ENCODE measurements at places on chromosomes 6 and 20. TPM values are rescaled to one million over a fixed set of nuclear protein-coding genes. Genes with fewer than 3 reads are reported as not detected.

LY6G6F gene
- not detected for total RNA-seq

BMP6 gene
- total RNA-seq = 13.7 TPM

BANF2 gene
- not detected for total RNA-seq

CCN6 gene
- total RNA-seq = not detected

KCNS1 gene
- total RNA-seq = 2.0 TPM

SMIM13 gene
- total RNA-seq = 14.7 TPM

PTPRT gene
- 13.8 TPM for total RNA-seq

ZGPAT gene
- 32.9 TPM for total RNA-seq

CTAGE9 gene
- total RNA-seq = not detected

EEF1A2 gene
- total RNA-seq = 1.9 TPM

ADGB gene
- total RNA-seq = 9.6 TPM

ARFRP1 gene
- 56.0 TPM for total RNA-seq

- H3K4me3 ChIP-seq = no peak overlapping the region
- no peaks in the 10 kb centered on the region for H3K36me3 ChIP-seq
- no peaks in the 10 kb centered on the region for H3K27me3 ChIP-seq
- H3K4me1 ChIP-seq = no peaks in the 10 kb centered on the region
- H3K27ac ChIP-seq = no peak overlapping the region
These were observed 334.9 kb upstream of the ID4 start for GRCh38 chr6:19502301-19502700.

GRCh38 chr6:75922226-75922625 is 150.2 kb downstream of the IMPG1 start:
- no peaks in the 10 kb centered on the region for H3K27me3 ChIP-seq
- H3K4me3 ChIP-seq = no peak overlapping the region
- DNase-seq = no peak
- peaks cover 4% of the 10 kb centered on the region for H3K36me3 ChIP-seq
- H3K27ac ChIP-seq = no peak overlapping the region
- no peaks in the 10 kb centered on the region for H3K4me1 ChIP-seq

DNA sequence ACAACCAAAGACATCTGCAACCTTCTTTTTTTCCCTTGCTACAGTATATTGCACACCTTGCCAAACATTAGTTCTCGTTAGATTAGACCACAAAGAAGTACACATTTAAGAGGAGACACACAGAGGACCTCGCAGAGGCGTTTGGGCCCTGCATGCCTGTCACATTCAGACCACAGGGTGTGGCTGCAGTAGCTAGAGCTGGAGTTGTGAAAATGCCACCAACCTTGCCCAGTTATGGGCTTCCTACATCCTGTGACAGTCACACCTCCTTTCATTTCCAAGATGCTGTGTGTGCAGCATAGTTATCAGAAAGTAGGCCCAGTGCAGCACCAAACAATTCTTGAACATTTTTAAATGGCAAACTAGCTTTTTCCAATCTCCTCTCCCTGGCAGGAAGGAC is 2.4 kb downstream of the SYNE1 start:
- no peak overlapping the region for H3K27ac ChIP-seq
- no peaks in the 10 kb centered on the region for H3K4me1 ChIP-seq
- peaks cover 13% of the 10 kb centered on the region for H3K27me3 ChIP-seq
- no peaks in the 10 kb centered on the region for H3K36me3 ChIP-seq
- DNase-seq = no peak

GRCh38 chr20:51034988-51035656 is 12.2 kb upstream of the KCNG1 start:
- H3K27me3 ChIP-seq = no peaks in the 10 kb centered on the region
- no peaks in the 10 kb centered on the region for H3K36me3 ChIP-seq
- no peak overlapping the region for H3K27ac ChIP-seq
- H3K4me3 ChIP-seq = no peak overlapping the region
- H3K4me1 ChIP-seq = no peaks in the 10 kb centered on the region

DNA sequence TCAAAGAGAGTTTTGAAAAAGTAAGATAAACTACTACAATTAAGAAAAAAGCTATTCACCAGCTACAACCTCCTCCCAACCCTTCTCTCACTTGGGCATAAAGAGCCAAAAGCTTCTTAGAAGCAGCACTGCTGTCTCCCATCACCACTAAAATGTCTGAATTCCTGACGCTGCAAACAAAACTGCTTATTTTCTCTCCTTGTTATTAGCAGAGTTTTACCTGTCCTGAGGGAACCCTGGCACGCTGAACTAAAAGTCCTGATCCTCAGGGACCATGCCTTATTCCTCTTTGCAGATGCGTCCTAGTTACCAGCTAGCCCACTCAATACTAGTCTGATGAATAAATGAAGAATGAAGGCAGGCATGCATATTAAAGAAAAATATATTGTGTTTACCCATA is 1.1 kb downstream of the HACE1 start:
- no peak for DNase-seq
- no peaks in the 10 kb centered on the region for H3K27me3 ChIP-seq
- H3K4me1 ChIP-seq = no peaks in the 10 kb centered on the region
- H3K27ac ChIP-seq = no peak overlapping the region
- no peaks in the 10 kb centered on the region for H3K36me3 ChIP-seq

- H3K36me3 ChIP-seq = no peaks in the 10 kb centered on the region
- no peaks in the 10 kb centered on the region for H3K27me3 ChIP-seq
- no peak for DNase-seq
These were observed 291.9 kb upstream of the SGK1 start for GRCh38 chr6:134609716-134610261.

- no peak overlapping the region for H3K4me3 ChIP-seq
- no peaks in the 10 kb centered on the region for H3K27me3 ChIP-seq
- DNase-seq = no peak
- peaks cover 30% of the 10 kb centered on the region for H3K36me3 ChIP-seq
- H3K4me1 ChIP-seq = no peaks in the 10 kb centered on the region
- H3K27ac ChIP-seq = no peak overlapping the region
These were observed 21.0 kb downstream of the RMND1 start for GRCh38 chr6:151430886-151431285.

DNA sequence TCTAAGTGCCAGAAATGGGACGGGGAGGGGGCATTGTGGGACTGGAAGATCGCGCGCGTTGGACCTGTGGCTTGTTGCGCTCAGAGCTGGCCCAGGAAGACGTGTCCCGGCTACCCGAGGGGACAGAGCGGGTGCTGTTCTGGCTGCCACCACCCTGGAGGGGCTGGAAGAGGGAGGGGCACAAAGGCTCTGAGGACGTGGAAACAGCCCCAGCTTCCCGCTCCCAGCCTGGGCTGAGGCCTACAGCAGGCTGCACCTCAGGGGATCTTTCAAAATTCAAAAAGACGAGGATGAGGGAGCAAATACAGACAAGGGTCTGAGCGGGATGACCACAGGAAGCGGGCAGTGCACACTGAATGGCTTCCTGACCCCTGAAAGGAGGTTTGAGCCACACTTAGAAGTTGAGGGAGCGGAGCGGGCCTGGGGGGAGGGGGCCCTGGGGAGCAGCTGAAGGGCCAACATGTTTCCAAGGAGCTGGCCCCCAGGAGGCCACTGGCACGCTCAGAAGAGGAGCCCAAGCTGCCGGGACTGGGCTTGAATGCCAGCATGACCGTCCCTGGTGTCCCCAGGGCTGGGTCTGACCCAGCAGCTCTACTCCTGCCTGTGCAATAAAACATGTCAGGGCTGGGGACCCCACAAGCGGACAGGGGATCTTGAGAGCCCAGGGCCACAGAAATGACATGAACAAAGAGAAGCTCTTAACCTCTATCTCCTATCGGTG is 1.3 kb downstream of the OXT start:
- H3K4me3 ChIP-seq = peak overlapping the region; percentile 30
- no peaks in the 10 kb centered on the region for H3K27me3 ChIP-seq
- no peak for DNase-seq
- H3K27ac ChIP-seq = no peak overlapping the region
- H3K4me1 ChIP-seq = no peaks in the 10 kb centered on the region

DNA sequence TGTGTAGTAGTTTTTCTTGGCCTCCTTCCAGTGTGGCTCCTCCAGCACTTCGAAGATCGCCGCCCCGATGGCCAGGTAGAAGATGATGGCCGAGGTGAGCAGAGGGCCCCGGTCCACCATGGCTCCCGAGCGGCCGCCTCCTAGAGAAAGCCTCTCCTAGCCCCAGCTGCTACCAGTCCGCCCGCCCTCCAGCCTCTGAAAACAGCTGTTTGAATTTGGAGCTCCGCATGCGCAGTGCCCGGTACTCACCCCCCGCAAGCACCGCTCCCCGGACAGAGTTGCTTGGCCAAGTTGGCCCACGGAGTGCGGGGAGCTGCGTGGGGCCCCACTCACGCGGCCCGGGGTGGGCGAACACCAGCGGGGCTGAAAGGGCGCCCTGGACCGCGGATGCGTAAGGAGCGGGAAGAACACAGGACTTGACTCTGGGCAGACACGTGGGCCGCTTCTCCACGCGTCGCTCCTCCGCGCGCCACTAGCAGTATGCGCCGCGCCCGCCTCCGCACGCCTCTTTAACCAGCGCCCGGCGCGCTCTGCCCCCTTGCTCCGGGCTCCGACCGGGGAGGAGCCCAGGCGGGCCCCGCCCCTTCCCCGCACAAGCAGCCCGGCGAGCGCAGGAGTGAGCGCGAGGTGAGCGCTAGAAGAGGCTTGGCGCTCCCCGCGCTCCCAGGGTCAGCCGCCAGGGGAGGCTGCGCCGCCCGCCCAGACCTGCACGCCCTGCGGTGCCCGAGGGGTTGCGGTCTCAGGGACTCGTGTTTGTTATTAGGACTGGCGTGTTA is at the start of gene KCNK5:
KCNK5 (minus strand) TSS at position 484 of the 776 bp plus-strand sequence; CDS start at position 120, 364 bp downstream.
- H3K27ac ChIP-seq = no peak within 1 kb of the TSS
- peaks cover 39% of the 10 kb centered on the region for H3K4me1 ChIP-seq
- H3K27me3 ChIP-seq = no peaks in the 10 kb centered on the region
- peak; percentile 90 for DNase-seq
- H3K36me3 ChIP-seq = no peaks in the 10 kb centered on the region

DNA sequence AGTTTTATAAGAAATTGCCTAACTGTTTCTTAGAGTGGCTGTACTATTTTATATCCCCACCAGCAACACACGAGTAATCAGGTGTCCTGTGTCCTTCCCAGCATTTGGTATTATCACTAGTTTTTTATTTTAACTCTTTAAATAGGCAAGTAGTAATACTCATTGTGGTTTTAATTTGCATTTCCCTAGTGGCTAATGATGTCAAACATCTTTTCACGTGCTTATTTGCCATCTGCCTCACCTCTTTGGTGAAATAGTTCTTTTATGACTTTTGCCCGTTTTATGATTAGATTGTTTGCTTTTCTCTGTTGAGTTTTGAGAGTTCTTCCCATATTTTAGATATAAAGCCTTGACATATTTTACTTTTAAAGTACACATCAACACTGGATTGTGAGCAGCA is 57.8 kb downstream of the GCLC start:
- H3K4me1 ChIP-seq = no peaks in the 10 kb centered on the region
- H3K27ac ChIP-seq = no peak overlapping the region
- no peaks in the 10 kb centered on the region for H3K36me3 ChIP-seq
- H3K27me3 ChIP-seq = no peaks in the 10 kb centered on the region
- no peak overlapping the region for H3K4me3 ChIP-seq

- H3K27me3 ChIP-seq = no peaks in the 10 kb centered on the region
- no peaks in the 10 kb centered on the region for H3K36me3 ChIP-seq
- H3K4me1 ChIP-seq = no peaks in the 10 kb centered on the region
- H3K27ac ChIP-seq = no peak overlapping the region
These were observed 416.1 kb downstream of the TBC1D32 start for GRCh38 chr6:120918137-120918536.

DNA sequence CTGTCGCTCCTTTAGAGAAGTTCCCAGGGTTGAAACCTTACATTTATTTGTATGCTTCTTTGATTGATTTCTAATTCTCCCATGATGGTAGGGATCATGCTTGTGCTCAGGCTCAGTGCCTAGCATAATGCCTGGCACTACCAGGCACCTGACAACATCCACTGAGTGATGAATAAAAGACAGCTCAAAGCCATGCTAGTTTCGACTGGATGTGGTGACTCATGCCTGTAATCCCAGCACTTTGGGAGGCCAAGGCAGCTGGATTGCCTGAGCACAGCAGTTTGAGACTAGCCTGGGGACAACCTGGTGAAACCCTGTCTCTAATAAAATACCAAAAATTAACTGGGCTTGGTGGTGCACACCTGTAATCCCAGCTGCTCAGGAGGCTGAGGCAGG is 11.6 kb upstream of the CD164 start:
- H3K4me1 ChIP-seq = peaks cover 3% of the 10 kb centered on the region
- H3K27ac ChIP-seq = no peak overlapping the region
- no peak for DNase-seq
- no peaks in the 10 kb centered on the region for H3K36me3 ChIP-seq
- no peaks in the 10 kb centered on the region for H3K27me3 ChIP-seq

DNA sequence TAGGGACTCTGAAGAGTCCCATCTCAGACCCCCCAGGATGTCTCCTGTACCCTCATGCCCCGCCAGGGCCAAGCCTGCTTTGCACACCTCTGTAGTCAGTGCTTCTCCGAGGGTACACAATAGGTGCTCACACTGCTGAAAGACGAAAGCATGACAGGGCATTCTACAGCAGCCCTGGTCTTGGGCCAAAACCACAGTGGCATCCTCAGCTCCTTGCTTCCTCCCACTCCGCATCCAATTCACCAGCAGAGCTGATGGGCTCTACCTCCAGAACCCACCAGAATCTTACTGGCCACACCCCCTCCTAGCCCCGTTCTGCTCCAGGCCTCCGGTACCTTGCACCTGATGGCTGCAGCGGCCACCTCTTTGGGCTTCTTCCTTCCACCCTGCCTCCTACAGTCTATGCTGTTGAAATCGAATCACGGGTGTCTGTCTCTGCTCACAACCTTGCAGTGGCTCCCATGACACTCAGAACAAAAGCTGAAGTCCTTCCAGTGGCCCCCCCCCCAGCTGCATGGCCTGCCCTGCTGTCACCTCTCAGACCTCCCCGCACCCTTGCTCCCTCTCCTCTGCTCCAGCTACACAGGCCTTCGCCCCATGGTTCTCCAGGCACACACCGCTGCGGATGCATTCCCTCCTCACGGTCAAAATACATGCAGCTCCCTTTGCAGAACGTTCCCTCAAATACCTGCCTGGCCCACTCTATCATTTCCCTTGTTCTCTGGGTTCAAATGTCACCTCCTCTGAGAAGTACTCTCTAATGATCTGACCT is 1.2 kb downstream of the ANGPT4 start:
- peaks cover 13% of the 10 kb centered on the region for H3K4me1 ChIP-seq
- H3K27me3 ChIP-seq = peaks cover 2% of the 10 kb centered on the region
- DNase-seq = no peak
- H3K4me3 ChIP-seq = no peak overlapping the region

GRCh38 chr6:155093430-155093829 is 98.3 kb downstream of the TIAM2 start:
- no peak overlapping the region for H3K27ac ChIP-seq
- no peak for DNase-seq
- H3K4me3 ChIP-seq = no peak overlapping the region
- H3K36me3 ChIP-seq = no peaks in the 10 kb centered on the region
- H3K4me1 ChIP-seq = no peaks in the 10 kb centered on the region

GRCh38 chr6:168416531-168416930 is 24.5 kb upstream of the SMOC2 start:
- peaks cover 36% of the 10 kb centered on the region for H3K4me1 ChIP-seq
- DNase-seq = no peak
- H3K36me3 ChIP-seq = no peaks in the 10 kb centered on the region
- H3K27me3 ChIP-seq = peaks cover 3% of the 10 kb centered on the region
- H3K27ac ChIP-seq = no peak overlapping the region

GRCh38 chr6:7087066-7087465 is 20.7 kb upstream of the RREB1 start:
- peak overlapping the region; percentile 53 for H3K27ac ChIP-seq
- H3K4me1 ChIP-seq = no peaks in the 10 kb centered on the region
- H3K27me3 ChIP-seq = no peaks in the 10 kb centered on the region

GRCh38 chr6:15781890-15782289 is 119.1 kb upstream of the DTNBP1 start:
- H3K4me1 ChIP-seq = no peaks in the 10 kb centered on the region
- DNase-seq = no peak
- no peak overlapping the region for H3K27ac ChIP-seq
- H3K27me3 ChIP-seq = no peaks in the 10 kb centered on the region

Data from lung (tissue), 17 donors.